ENCODE measurements at places on chromosomes 2 and 18.

DNA sequence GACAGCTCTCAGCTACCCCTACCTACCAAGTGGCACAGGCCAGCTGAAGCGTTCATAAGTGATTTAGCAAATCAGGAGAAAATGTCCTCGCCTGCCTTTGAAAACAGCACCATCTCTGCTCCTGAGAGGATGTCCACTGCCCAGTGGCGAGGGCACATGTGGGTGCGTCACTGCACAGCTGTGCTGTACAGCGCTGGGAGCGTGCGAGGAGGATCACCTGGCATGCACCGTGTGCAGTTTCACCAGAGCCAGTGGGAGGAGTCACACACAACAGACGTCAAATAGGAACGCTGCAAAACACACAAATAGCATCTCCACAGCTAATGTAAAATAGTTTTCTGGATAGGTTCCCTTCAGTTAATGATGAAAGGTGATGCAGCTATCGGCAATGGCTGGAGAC lies 154.1 kb downstream of the HDAC4 start:
- no peak for DNase-seq

DNA sequence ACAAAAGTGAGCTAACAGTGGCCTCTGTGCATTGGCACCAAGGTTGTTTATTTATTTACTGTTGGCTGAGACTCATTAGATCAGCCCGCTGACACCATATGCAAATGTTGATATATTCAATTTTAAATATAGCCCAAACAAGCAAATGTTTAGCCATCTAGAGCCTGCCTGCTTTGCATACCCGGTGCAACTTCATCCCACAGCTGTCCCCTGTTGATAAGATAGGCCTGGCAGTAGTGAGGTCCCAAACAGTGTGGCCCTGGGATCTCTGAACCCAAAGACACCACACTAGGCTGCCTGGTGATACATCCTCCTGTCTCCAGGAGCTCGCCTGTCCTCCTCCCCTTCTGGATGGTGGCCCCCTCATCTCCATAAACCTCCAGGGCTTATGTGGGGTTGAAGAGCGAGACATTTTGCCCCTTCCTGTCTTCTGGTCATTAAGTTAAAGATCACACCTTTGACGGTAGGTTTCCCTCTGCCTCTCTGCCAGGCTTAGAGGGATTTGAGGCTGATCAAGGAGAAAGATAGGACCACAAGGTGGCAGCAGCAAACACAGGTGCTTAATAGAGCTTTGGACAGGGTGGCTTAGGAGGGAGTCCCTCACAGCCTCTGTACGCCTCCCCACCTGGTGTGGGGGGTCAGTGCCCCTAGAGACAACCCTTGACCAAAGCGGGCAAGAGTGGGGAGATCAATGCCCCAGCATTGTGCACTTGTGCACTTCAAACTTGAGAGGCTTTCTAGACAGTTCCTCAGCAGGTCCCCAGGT lies 23.7 kb upstream of the MYO5B start:
- peak; percentile 46 for DNase-seq

DNA sequence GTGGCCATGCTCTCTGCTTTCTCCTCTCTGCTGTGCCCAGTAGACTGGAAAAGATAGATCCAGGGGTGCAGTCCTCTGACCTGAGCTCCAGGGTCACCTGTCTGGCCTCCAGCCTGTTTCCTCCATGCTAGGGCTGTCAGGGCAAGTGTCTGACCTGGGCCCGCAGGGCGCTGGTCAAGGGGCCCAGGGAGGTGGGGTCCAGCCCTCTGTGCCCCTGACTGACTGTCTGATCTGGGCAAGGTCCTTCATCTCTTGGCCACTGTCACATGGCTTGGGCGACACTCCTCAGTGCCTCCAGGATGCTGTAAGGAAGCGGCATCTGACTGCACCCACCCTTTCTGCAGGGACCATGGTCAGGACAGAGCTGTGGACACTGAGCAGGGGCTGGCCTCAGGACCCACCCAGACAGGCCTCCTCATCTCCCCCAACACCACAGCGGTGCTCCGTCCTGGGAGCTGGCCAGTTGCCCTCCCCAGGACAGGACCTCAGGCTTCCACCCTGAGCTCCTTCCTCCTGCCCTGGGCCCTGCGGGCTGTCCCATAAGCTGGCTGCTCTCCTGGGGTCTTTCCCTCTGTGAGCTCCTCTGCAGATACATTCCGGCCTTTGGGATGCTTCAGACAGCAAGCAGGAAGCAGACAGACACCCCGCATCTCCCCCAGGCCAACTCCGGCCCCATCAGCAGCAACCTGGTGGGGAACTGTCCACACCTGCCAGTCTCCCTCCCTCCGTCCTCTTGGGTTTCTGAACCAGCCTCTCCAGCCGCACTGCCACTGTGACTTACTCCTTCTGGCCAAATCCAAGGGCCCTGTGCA lies 21.2 kb upstream of the ALPI start:
- DNase-seq: no peak

- no peak for DNase-seq
These were observed 120.8 kb upstream of the ODC1 start for GRCh38 chr2:10568736-10569432.

DNA sequence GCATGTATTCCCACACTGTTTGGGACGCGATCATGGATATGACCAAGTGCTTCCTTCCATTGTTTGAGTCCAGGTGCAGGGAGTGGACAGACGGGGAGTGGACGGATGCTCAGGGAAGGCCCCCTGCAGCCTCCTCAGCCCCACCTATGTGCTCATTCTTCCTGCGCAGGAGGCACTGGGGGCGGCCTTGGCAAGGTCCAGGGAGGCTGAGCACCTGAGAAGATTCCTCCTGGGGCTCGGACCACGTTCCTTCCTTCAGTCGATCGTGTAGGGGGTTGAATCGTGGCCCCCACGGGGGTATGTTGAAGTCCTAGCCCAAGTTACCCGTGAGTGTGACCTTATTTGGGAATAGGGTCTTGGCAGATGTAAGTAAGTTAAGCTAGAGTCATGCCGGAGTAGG lies 60.4 kb downstream of the ASB1 start:
- no peak for DNase-seq

DNA sequence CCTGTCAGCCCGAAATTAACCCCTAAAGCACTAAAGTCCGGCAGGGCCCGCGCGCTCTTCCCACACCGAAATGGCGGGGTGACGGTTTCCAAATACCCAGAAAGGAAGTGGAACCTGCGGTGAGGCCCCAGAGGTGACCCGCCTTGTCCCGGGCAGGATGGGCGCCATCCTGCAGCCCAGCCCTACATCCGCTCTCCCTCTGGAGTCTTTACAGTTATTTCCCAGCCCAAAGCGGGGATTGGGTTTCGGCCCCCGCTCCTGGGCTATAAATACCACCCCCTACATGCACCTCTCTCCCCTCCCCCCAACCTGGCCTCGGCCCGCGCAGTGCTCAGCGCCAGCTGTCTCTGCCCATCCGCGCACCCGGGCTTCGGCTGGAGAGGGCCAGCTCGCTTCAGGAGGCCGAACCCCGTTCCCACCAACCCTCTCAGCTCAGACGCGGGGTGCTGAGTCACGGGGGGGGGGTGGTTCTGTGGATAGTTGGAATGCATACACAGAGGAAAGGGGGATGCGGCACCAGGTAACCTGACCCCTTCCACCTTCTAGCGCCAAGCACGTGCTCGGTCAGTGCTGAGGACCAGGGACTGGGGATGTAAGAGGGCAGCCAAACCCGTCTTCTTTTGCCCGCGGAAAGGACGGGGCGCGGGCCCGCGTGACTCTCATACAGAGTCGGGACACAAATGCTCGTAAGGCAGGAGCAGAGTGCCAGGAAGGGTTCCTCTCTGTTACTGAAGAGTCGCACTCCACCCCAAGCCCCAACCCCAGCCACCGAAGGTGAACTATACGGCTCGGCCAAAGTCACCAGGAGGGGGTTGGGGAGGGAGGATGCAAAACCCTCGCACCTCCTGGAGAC lies at the start of gene TUBA4B:
TUBA4B (plus strand) TSS at position 344 of the 853 bp plus-strand sequence; CDS start at position 509, 165 bp downstream.
- DNase-seq: peak; percentile 56

DNA sequence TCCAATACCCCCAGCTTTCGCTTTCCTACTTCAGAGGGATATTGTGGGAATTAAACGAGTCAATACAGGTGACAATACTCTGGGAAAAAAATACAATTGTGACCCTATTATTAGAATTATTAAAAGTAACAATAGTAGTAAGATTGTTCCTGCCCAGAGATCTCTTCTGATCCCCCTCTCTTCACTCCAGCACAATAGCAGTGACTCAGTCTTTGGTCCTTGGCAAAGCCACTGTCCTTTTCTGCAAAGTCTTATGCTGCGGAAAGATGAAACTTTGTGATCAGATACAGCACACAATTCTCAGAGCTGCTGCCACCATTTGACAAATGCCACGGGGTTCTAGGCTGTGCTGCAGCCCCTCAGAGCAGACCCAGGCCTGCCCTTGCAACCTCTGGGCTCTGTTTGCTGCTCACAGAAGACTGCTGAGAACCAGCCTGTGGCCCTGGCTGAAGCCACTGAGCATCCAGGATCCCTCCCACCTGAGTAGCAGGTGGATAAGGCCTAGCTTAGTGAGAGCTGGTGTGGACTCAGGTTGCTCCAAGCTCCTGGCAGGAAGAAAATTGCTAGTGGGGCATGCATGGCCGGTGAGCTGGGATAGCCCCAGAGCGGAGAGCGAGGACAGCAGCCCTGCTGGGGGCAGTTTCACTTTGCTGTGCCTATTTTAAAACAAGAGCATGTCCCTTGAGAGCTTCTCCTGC lies 60.1 kb upstream of the ROCK2 start:
- DNase-seq: no peak

Measured in ELR (cell line).